ENCODE measurements at places on chromosomes 7 and 10.

DNA sequence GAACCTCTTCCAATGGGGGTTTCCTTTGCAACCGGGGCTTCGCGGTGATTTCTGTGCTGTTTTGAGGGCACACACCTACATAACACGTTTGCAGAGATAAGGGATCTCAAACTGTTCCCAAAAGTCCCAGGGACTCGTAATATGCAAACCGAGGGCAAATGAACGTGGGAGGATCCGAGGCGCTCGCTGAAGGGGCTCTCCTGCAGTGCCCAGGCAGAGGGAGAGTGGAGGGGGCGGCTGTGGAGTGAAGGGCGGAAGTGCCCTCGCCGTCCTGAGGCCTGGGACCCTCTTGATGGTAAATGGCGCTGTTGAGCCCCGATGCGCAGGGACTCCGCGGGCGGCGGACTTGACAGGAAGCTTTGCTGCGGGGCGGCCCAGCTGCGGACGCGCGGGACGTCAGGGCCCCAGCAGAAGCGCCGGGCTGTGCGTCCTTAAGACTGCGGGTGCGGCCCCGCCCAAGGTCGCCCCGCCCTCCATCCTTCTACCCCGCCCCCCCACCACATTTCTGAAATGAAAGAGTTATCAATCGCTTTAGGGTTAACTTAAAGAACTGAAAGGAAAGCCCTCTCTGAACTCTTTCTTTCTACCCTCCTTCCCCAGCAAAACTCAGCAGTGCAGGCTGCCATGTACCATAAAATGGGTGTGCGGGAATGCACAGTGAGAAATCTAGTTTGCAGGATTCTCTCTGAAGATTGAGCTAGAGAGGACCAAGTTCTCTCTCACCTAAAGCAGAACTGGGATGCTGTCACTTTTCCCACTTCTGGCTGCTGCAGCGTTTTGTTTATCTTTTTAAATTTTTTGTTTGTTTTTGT, 151.8 kb upstream of the YAE1 start:
- DNase-seq, result no peak

- no peak for DNase-seq
Observed at GRCh38 chr7:2255145-2256139, 13.4 kb downstream of the NUDT1 start.

GRCh38 chr10:11011984-11012383, 5.7 kb upstream of the CELF2 start:
- DNase-seq, result no peak

DNA sequence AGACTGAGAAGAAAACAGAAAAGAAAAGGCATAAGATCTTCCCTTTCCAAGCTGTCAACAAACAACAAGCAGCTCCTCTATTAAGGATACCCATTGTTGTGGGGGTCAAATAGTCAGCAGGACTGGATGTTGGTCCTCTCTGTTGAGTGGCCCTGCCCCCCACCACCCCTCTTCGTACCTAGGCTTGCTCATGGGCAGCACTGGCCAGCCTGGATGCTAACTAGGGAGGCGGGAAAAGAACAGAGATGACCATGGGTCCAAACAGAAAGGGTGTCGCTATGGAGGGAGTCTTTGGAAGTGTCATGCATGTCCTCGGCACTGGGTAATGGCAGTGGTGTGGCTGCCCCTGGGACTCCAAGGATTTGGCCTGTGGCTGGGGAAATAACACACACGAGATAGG, 45.6 kb downstream of the SPDYE5 start:
- DNase-seq, result no peak

- DNase-seq, result no peak
Observed at GRCh38 chr7:38410056-38410455, 136.6 kb upstream of the TARP start.

DNA sequence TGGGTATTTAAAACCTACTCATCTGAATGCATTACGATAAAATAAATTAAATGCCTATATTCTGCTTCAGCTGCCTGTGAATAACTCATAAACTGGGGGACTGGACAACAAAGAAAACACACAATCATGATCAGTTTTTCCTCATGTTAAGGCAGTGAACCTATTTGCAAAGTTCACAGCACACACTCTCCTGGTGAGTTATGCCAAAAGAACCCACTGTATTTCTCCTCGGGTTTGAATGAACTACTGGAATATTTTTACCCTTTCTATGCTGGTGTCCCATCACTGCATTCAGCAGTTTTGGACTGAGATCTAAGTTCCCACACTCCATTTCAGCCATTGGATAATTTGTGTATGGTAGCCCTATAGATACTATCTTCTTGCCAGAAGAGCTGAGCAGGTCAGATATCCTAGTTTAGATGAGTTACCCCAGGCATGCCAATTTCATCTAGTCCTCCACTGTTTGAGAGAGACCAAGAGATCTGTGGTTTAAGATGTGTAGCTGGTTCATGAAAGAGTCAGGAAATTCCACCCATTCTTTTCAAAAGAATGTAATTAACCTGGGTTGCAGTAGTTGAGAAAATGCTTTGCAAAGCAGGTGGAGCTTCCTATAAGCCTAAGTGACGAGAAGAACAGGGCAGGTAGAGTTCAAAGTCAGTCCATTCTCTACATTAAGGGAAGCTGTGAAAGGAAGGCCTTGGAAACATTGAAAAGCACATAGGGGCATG, 101.7 kb downstream of the PLXDC2 start:
- DNase-seq, result no peak

DNA sequence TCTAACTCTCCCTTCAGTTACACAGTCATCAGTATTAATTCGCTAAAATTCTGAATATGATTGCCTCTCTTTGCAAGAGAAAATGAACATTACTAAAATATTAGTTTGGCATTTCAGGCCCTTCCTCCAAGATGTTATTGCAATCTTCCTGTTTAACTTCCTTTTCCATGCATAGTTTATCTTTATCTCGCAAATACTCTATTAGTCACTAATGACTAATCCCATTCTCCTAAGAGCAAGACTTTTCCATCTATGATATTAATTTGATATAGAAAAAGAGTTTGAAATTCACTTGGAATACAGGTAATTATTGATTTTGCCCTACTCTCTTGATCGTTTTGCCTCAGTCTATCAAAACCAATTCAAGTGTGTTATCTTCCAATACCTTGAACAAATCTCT, 41.8 kb upstream of the SEMA3A start:
- DNase-seq, result no peak

GRCh38 chr7:155804431-155804831, 7.8 kb downstream of the SHH start:
- no peak for DNase-seq

GRCh38 chr10:20454331-20454730, 442.8 kb downstream of the NEBL start:
- DNase-seq, result no peak

DNA sequence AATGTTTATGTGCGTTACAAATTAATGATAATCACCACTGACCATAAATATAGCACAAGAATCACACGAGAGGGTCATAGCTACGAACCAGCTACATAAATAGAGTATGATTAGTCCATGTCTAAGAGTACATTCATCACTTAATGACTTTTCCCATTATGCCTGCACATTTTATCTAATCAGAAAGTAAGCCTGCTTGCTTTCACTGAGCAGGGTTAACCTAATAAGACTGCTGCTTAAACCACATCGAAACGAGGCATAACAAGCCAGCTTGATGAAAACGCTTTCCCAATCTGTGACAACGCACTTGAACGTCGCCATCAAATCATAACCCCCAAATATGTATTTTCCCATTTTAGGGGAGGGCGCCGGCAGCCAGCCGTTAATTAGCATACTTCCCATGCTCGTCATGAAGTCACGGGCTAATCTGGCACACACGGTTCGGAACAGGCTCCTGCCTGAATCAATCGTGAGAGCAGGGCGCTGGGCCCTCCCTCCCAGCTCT, 71.5 kb downstream of the EBF3 start:
- DNase-seq, result no peak

DNA sequence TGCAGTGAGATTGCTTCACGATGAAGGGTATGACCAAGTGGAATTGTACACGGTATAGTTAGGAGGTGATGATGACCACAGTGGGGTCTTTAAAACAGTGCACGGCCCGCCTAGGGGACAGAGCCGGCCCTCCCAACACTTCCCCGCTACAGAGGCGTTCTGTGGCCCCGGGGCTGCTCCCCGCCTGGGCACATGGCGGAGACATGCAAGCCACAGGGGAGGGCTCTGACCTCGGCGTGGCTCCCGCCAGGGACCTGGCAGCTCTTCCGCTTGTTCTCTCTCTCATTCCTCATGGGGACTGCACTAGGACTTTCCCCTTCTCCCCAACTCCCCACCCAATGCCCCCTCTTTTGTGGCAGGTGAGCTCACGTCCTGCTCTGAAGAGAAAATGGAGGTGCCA, 393.8 kb downstream of the DNAJB6 start:
- no peak for DNase-seq

- DNase-seq, result no peak
Observed at GRCh38 chr10:125093199-125093973, 67.0 kb downstream of the CTBP2 start.

GRCh38 chr7:142345811-142346210, 88.0 kb upstream of the PRSS58 start:
- DNase-seq, result no peak

- no peak for DNase-seq
Observed at GRCh38 chr7:79610748-79611304, 157.4 kb upstream of the MAGI2 start.

DNA sequence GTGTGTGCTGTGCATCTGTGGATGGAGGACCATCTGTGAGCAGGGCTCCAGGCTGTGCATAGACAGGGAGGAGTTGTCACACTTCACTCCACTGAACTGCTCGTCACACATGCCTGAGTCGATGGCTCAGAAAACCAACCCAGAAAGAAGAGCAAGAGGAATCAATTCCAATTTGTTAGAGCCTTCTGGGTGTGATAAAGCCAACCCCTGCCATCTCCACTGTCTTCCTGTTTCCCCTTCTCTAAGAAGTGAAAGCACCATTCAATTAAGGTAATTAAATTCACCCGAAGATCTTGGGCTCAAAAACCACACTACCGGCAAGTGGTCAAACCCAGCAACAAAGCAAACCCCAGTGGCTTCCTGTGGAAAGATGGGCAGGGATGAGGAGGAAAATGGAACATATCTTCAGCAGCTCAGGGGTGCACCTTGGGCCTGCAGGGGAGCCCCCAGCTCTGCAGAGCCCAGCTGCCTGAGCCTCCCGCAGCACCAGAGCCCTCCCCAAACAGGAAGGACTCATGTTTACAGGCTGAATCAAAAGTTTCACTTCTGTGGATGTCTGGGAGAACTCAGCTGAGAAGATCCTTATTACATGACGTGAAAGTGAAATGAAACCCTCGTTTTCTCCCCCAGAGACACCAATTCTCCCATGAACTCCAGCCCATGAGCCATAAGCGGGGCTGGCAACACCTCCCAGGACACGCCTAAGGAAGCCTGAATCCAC, 10.9 kb downstream of the C10orf71 start:
- DNase-seq, result no peak

- DNase-seq, result no peak
Observed at GRCh38 chr10:68239596-68240150, 7.8 kb upstream of the ATOH7 start.

DNA sequence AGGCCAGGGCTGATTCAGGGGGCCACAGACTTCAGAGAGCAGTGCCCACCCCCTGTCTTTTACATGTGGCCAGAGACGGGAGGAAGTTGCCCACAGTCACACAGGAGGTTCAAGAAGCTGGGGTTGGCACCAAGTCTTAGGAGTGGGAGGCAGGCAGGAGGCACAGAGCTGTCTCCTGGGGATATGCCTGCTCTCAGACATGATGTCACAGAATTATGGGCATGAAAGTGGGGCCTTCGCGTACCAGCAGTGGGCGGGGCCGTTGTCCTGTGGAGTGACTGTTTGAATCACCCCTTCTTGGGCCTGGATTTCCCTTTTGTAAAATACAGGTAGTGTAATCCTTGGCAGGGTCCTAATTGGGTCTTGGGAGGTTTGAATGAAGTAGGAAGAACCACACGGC, 81.2 kb upstream of the PPIF start:
- no peak for DNase-seq

DNA sequence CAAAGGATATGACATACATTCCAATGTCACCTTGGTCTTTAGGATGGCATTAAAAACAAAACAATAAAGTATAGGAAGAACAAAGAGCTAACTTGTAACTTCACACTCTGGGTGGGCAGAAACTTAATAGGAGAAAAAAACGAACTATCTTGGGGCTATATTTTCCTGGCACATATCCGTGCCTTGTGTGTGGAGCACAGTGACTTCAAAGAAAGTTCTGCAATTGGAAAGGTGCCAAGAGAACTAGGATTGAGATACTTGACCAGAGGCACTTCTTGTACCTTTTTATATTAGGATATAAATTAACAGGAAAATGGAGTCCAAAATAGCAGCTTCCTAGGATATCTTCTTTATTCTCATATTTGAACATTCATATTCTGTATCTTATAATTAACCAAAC, 148.4 kb downstream of the SEMA3D start:
- DNase-seq, result no peak

- DNase-seq, result no peak
Observed at GRCh38 chr10:7512487-7512886, 101.7 kb upstream of the SFMBT2 start.

- no peak for DNase-seq
Observed at GRCh38 chr7:42210333-42210732, 26.7 kb downstream of the GLI3 start.

GRCh38 chr7:101125989-101126650, 784 bp upstream of the SERPINE1 start:
- no peak for DNase-seq

- no peak for DNase-seq
Observed at GRCh38 chr10:25178411-25178810, 3.6 kb downstream of the GPR158 start.

- DNase-seq, result no peak
Observed at GRCh38 chr7:48522692-48523091, 351.4 kb downstream of the ABCA13 start.

GRCh38 chr7:45574669-45575500, 717 bp downstream of the ADCY1 start:
- no peak for DNase-seq

DNA sequence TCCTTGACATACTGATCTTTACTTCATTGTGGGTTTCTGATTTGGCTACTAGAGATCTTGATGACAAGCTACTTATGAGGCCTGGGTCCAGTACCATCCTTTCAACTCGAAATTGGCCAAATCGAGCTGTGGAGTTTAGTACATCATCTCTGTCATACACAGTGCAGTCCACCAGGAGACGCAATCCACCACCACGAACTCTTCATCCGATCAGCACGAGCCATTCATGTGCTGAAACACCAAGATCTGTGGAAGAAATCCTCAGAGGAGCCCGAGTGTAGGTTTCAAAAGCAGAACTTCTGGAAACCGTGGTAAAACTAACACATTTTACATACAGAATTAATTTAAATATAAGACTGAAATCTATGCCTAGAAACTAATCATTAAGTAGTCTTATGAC, 14.2 kb downstream of the DNAJC9 start:
- DNase-seq, result no peak

DNA sequence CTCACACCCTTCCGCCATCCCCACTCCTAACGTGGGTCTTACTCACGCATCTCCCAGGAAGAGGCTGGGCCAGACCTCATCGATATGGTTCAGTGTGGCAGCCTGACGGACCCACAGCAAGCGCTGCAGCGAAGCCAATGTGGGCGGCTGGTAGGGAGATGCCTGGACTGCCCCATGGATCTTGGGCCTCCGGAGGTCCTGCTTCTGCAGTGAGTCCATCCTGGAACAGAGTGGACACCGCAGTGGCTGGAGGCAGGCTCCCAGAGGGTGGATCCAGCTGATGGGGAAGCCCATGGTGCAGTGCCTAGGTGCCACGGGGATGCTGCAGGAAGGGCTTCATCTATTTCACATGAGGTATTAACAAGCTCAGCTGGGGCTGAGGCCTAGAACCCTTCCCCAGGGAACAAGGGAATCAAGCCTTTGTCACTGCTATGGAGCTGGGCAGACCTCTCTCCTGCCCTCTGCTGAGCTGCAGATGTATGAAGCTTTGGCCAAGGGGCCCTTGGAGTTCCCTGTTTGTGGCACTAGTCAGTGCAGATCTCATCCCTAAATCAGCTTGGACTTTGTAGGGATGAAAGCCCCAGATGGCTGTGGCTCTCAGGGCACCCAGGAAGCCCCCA, 13.7 kb upstream of the SAMD8 start:
- DNase-seq, result no peak
